ENCODE measurements at places on chromosomes 11 and 22.

DNA sequence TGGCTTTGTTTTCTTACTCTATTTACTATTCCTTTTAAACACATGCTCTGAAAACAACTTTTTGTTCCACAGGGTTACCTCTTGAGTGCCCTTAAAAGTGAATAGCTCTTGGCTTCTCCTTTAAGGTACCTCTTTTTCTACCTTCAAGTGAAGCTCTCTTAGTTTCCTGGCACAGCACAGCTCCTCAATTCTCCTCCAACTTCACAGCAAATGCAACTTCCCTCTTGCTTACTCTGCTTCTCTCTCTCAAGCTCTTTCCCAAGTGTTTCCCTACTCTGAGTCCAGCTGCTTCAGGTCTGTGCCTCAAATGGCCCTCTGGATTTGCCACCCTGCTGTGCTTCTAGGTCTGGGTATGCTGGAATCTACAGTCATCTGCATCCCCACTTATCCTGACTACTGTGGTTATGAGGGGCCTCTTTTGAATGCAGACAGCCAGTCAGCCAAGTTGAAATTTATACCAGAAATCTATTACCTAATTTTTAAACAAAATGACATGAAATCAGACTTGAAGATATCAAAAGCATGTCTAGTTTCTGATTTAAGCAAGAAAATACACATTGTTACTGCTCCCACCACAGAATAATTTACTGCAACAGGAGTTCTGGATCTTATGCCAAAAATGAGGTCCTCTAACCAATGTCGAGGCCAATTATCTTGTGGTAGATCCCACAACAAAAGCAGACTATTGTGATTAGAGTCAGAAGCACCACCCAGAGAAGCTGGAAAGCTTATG lies 371.1 kb downstream of the SOX6 start:
- DNase-seq, result no peak

GRCh38 chr11:125192183-125192582 lies 27.6 kb downstream of the PKNOX2 start:
- DNase-seq, result no peak

DNA sequence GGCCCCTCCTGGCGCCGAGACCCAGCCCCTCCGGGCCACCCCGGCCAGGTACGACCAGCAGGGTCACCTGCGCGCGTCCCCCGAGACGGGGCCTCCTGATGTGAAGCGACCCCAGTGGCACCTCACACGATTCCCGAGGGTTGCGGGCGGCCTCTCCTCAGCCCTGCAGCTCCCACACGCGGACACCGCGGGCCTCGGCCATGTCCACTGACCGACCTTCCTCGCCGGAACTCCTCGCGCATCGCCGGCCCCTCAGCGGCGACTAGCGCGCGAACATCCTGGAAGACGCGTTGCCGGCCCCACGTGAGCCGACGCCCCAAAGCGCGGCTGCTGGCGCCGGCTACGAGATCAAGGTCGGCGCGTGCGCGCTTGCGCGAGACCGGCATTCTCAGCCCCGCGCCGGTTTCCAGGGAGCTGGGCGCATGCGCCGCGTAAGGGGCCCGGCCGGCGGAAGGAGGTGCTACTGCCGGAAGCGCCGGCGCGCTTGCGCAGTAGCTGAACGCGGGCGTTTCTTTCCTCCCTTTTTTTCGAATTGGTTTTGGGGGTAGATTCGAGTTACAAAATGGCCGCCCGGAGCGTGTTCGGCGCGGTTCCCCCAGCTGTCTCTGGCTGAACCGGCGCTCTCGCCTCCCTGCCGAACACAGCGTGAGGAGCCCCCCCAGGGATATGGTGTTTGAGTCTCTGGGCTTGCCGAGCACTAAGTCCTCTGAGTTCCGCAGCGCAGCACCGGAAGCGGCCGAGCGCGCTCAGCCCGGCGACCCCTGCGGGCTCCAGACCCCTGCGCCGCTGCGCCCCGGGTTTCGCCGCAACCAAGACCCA lies at the start of gene NUP50:
Gene NUP50 (plus strand): TSS at position 475 of the 819 bp plus-strand sequence. CDS start 4,253 bp downstream, outside the sequence.
- peak; percentile 94 for DNase-seq

DNA sequence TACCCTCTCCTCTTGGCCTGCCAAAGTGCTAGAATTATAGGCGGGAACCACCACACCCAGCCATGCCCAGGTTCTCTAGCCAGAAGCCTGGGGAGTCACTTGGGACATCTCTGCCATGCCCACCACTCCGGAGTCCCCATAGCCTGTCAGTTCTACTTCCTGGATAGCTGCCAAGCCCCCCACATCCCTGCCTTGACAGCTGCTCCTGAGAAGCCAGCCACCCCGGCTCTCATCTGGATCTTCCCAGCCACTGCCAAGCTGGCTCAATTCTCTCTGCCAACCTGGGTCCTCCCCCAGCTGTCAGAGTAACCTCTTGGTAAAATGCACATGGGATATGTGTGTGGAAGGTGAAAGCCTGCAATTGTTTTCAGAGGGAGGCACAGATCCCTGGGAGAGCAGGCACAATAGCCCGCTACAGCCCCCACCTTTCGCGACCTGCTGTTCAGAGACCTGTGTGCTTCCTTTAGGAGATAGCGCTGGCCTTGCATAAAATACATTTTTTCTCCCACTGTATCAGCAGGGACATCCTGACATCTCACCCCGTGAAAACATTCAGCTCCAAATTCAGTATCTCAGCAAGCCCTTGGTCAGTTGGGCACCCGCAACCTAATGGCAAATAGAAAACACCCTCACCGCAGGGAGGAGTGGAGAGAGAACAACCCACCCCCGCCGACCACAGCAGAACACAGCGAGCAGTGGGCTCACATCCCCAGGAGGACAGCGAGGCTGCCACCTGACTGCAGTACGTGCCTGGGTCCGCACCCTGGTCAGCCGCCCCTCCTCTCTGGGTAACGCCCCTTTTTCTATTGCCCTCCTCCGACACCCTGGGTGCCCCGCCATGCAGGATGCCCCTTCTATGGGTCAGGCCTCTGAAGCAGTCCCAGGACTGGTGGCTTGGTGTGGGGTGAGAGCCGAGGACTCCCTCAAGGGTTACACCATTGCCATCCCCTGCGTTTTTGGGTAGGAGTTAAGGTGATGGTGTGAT lies 1342.2 kb downstream of the BRD1 start:
- DNase-seq, result no peak

- DNase-seq, result no peak
These were observed 42.1 kb upstream of the ATXN10 start for GRCh38 chr22:45629469-45630089.

GRCh38 chr11:119964136-119965025 lies 173.5 kb downstream of the TRIM29 start:
- no peak for DNase-seq

DNA sequence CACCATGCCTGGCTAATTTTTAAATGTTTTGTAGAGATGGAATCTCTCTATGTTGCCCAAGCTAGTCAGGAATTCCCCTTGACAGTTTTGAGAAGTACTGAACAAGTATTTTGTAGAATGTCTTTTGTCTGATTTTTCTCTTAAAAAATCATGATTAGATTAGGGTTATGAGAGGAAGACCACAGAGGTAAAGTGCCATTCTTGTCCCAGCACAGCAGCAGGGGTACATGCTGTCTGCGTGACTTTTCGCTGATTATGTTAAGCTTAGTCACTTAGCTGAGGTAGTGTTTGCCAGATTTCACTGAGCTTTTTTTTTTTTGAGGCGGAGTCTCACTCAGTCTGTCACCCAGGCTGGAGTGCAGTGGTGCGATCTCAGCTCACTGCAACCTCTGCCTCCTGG lies 13.6 kb upstream of the NUP160 start:
- DNase-seq, result no peak

DNA sequence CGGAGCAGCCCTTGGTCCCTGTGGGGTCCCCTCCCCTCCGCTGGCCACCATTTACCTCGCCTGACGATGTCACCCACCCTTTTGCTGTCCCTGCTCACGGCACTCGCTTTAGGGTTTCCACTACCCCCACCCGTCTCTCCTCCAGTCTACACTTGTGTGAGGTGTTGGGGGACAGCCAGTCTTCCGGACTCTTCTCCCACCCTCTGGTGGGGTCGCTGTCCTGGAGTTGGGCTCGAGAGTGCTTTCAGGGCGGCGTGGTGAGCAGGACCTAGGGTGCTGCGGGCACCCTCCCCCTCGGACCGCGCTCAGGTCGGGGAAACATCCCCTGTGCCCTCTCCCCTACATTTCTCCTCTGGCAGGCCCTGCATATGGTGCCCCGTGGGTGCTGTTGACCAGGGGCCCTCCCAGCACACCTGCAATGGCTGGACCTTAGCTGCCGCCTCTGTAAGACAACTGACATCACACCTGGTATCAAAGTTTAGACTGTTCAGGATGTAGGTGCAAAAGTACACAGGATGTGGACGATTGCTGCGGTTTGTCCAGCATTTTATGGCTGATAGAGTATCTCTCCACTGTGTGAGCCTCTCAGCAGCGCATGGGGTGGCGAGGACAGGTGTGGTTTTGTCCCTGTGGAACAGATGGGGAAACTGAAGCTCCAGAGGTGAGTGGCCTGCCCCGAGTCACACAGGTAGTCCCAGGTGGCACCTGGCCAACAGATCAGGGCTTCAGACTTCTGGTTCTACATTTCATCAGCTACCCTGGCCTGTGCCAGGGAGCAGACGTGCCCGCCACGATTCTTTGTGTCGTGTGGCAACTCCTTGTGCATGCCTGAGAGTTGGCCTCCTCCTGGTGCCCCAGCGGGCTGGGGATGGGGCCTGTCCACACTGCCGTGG lies 1.2 kb downstream of the GRK2 start:
- no peak for DNase-seq

GRCh38 chr22:39303358-39303757 lies 16.1 kb downstream of the RPL3 start:
- no peak for DNase-seq

DNA sequence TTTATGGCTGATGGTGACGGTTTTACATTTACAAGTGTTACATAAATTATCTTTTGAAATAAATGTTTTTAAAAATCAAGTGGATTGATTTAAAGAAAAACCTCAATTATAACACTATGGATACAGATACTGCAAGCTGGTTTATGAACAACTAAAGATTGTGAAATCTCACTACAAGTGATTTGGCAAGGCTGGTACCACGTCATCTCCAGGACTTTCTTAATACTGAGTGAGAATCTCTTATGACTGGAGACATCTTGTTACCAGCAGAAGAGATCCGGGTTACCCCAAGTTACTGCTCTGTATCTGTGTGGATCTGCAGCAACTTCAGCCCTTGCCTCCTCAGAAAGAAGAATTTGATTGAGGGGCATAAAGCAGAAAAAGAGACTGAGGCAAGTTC lies 452.9 kb downstream of the MN1 start:
- DNase-seq, result no peak

GRCh38 chr11:73856031-73856567 lies 20.5 kb downstream of the COA4 start:
- DNase-seq, result peak; percentile 35

DNA sequence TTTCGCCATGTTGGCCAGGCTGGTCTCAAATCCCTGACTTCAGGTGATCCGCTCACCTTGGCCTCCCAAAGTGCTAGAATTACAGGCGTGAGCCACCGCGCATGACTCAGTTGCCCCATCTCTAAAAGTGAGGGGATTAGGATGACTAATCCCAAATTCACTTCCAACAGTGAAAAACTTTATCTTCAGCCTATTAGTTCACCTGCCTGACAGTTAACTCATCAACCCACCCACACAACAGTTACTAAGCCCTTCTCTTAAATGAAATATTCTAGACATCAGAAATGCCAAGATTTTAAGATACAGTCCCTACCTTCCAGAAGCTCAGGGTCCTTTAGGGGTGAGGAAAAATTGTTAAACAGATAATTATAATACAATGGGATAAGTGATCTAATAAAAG lies 2.0 kb upstream of the ANKRD42 start:
- DNase-seq, result no peak

DNA sequence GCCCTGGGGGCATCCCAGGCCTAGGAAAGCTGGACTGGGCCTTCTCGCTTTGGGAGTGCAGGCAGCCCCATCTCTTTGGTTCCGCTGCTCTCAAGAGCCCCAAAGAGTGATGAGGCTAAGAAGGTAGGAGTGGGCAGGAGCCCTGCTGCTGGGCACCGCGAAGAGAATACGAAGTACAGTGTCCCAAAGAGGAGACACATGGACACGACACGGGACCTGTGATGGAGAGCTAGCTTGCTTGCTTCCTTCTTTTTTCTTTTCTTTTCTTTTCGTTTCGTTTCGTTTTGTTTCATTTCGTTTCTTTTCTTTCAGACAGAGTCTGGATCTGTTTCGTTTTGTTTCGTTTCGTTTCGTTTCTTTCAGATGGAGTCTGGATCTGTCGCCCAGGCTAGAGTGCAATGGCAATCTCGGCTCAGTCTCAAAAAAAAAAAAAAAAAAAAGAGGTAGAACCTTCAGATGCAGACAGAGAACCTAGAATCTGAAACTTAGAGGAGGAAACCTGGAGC lies 10.6 kb downstream of the MGAT3 start:
- DNase-seq, result no peak

DNA sequence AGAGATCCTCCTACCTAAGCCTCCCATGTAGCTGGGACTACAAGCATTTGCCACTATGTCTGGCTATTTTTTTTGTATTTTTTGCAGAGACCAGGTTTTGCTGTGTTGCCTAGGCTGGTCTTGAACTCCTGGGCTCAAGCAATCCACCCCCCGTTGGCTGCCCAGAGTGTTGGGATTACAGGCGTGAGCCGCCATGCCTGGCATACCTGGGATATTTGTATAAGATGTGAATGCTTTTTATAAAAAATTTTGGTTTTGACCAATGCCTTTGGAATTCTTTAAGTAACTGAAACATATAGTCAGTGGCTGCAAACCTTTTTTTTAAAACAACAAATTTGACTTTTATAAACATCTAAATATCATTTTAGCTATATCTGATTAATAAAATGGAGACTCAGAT lies 42.4 kb downstream of the ADAMTS8 start:
- DNase-seq, result no peak

DNA sequence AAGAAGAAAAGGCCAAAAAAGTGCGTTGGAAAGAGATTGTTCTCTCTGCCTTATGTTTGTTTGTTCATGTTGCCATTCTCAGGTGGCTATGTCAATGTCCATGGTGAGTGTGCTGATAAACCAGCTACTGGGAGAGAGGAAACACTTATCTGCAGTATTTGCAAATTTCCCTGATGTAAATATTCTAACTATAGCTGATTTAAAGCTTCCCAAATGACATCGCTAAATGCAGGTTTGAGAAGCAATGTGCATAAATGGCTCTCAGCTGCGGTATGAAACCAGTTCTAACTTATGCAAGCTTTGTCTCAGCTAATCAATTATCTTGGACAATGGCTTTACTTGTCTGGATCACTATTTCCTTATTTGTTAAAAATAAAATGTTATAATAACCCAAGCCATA lies 312.5 kb upstream of the ANO3 start:
- DNase-seq, result no peak

DNA sequence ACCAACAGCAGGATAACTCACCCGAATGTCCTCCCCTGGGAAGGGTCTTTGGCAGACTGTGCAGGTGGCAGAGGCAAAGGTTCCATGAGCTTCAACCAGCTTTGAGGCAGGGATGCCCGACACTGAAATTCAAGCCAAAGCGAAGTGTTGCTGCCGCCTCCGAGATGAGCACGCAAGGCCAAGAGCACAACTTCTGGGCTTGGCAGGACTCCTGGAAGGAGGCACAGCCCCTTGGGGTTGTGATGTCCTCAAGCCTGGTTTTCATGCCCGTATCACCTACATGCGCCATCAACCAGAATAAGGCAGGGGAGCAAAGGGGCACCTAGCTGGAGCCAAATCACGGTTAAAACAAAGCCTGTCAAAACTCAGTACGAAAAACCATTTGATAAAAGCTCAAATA lies 5.7 kb downstream of the SIRT3 start:
- DNase-seq, result no peak
